ENCODE measurements at places on chromosomes 4 and X.

DNA sequence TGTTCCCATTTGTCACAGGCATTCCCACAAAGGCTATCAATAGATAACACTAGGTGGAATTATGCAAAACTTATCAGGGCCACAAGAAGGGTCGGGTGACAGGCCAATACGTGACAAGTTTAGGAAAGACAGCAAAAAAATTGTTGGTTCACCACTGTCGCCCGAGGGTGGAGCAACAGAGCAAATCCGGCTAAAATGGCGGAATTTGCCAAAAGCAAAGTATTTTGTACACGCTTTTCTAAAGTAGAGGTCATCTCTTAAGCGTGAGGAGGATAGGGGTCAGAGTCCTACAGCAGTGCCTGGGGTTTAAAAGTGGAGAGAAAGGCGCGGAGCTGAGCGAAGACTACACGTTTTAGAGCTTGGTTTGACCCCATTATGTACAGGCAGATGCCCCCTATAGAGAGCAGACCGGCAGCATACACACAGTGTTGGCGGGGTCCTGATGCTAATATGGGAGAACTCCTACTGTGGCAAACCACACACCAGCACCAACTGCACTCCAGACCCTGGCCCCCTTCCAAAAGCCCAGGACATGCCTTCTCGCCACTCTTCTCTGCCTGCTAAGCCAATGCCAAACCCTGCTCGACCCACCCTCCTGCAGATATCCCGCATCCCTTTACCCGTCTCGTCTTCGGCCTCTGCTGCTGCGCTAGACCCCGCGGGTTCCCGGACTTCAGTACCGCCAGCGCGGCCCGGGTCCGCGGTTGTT is 733 bp downstream of the CCNA2 start:
- peak; percentile 67 for DNase-seq

GRCh38 chr4:7838136-7838782 is 101.4 kb downstream of the AFAP1 start:
- DNase-seq = no peak

DNA sequence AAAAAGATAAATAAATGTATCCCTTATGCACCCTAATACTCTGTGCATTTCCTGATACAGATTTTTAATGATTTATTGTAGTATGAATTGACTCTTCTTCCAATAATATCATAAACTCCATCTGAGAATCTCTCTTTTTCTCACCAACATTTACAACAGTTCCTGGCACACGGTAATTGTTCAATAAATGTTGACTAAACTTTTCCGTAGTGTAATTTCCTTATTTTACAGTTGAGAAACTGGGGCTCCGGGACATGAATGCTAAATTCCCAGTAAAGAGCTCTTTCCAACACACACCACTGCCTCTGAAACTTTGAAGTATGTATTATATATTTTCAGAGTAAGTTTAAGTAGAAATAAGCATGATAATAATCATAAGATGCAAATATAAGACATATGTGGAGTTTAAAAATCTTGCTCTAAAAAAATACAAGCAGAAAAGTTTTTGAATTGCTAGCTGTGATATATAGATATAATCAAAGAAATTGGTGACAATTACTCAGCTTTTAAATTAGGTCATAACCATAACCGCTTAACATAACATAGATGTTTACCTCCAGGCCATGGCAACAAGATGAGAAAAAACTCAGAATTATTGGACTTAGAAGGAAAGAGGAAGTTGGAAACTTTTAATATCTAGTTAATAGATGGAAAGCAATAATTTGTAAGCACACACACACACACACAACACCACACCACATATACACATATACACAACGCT is 28.2 kb upstream of the ANTXR2 start:
- no peak for DNase-seq

GRCh38 chr4:183797445-183798300 is 107.4 kb upstream of the STOX2 start:
- DNase-seq = peak; percentile 25

DNA sequence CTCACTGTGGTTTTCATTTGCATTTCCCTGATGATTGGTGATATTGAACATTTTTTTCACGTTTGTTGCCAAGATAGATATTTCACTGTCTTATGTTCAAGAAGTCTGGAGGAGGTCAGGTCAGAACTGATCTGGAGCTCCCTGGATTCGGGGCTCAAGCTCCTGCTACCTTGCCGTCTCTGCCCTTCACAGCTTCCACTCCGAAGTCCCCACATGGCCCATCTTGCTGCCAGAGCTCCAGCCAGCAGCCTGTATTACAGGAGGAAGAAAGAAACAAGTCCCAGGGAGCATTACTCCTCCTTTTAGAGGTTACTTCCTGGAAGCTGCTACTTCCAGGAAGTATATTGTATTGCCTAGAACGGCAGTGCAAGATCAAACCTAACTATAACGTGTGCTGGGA is 17.9 kb upstream of the CDKN2AIP start:
- no peak for DNase-seq

- no peak for DNase-seq
Observed at GRCh38 chr4:36677112-36677511, 395.7 kb downstream of the DTHD1 start.

DNA sequence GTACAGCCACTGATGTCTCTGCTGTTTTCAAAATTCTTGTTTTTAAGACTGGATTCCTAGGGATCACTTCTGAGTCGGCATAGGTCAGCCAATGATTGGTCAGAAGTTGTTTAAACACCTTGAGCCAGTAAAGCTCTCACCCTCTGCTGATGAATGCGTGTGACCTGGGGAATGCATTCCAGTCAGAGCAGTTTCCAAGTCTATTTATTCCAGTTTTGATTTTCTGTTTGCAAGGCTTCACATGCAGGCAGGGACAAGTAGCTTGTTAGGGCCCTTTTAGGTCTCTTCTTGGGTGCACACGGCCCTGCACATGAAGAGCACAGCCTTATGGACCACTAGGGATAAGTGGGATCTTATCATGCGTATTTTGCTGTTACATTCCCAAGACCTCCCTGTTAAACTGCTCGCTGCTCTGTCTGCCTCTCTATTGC is 47.0 kb downstream of the KLHL15 start:
- no peak for DNase-seq
